Mucosa of gallbladder (tissue), 1 donor: ENCODE measurements at places on chromosomes 6 and 20. TPM values are rescaled to one million over a fixed set of nuclear protein-coding genes. Genes with fewer than 3 reads are reported as not detected.

Gene BCLAF1
- total RNA-seq: 109 TPM

Gene DEFB132
- not detected for total RNA-seq

DNA sequence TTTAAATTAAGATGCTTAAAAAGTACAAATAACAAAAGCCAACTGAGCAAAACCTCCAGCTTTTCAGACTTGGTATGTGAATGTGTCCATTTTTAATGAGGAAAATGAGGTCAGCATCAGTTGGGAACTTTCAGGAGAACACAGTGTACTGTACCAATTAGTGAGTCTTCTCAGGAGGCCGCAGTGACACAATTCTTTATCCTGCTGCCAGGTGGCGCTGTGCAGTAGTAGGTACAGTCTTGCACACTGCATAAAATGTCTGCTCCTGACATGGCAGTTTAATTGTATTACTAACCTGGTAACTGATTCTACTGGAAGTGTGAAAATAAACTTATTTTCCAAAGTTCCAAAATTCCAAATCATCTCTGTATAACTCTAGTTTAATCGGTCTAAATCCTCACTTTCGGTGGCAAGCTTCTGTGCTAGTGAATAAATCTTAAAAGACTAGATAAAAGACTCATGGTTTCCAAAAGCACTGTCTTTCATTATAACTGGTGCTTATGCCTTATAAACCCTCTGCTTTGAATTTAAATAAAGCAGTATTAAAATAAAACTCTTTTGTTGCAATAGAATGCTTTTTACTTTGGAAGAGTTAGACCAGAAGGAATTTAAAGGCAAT lies 214.8 kb upstream of the MMS22L start:
- peak; percentile 62 for DNase-seq

DNA sequence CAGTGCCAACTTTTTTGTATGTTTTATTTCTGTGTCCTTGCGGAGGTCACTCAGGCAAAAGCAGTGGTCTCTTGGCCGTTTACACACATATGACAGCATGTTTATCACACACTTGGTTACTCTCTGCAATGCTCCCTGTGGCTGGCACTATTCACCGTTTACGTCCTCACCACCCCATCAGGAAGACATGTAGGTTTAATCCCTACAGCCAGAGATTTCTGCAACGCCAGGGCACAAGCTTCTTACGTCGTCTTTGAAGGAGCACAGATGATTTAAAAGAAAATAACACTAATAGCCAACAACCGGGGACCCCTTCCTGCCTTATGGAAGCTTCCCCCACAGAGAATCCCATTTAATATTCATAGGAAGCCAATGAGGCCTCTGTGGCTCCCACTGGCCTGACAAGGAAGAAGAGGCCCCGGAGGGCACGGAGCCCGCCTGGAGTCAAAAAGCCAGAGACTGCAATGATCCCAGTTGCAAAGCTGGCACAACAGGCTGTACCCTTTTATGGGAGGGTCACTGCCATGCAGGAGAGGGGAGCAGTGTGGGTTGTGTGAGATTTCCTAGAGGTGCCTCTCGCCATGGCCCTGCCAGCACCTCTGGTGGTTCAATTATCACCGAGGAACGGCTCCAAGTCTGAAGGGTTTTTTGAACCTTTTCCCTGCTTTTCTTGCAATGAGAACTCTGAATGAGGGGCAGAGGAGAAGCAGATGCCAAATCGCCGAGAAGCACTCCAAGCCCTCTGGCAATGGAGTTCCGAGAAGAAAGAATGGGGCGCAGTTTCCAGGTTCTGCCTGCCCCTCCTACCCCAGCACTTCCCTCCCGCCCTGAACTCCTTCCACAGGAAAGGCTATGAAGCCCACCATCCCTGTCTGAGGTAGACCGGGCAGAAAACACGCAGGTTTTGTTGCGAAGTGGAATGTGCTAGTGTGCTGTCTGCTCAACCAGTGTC lies 96.2 kb downstream of the THBS2 start:
- no peak for DNase-seq

- no peak for DNase-seq
Observed at GRCh38 chr20:17624070-17624469, 54.2 kb downstream of the DSTN start.

GRCh38 chr6:4743062-4743461 lies 33.1 kb upstream of the CDYL start:
- DNase-seq: no peak

- peak; percentile 22 for DNase-seq
Observed at GRCh38 chr20:60138256-60139220, 180.3 kb downstream of the CDH26 start.

DNA sequence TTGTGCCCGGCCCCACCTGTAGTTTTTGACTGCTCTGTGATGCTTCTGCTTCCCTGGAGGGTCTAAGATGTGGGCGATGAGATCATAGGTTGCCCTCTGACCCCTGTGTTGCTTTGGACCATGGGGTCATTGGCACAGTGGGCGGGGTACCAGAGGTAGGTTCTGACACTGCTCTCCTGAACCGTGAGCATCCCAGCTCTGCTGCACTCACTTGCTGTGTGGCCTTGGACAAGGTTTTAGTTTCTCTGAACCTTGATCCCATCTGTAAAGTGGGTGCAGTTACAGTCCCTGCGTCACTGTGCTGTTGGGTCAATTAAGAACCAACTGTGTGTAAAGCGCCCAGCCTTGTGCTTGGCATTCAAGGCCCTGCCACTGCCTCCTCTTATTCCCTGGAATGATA lies 30.9 kb downstream of the SRC start:
- DNase-seq: no peak

DNA sequence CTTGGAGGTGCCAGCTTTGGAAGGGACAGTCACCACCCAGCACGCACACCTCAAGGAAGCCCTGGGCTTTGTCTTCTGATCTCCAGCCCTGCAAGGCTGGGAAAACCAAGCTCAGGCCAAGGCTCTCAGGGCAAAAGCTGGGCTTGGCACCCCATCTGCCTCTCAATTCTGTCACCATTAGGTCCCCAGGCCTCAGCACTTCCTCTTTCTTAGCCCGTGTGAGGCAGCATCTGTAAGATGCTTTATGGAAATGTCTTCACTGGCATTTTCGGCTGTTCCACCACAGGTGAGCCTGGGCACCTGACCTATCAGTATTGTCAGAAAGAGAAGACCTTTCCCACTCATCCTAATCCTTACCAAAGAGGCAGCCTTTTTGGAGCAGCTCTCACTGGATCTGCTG lies 24.6 kb downstream of the GMEB2 start:
- DNase-seq: no peak

DNA sequence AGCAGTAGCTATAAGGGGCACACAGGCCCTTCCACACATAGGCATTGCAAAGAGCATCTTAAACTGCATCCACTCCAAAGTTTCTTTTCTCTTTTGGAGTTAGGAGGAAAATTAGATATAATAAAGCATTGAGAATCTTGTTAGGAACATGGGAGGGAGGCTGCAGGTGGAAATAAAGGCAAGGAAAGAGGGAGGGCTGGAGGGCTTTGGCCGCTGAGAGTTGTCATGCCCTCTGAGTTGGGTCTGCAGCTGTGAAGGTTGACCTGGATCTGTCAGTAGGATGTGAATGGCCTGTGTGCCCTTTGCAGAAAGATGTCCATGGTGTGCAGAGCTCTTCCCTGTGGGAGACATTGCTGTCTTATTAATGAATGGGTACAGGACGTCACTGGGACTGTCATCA lies 134.0 kb downstream of the FNDC1 start:
- no peak for DNase-seq

DNA sequence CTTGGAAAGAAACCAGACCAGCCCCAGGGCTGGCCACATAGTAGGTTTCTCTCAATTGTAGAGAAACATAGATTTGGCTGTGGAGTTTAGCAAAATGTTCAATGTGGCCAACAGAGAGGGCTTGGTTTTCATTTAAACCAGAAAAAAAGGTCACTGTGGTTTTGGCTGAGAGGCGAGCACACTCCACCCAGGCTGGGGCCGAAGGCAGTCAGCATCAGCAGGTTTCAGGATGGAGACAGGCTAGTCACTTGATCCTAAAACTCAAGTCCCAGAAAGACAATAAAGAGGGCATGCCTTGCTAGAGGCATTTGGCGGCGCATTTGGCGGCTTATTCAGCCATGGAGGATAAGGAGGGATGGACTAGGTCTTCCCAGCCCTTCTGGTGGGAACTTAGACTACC lies 73.1 kb downstream of the PRND start:
- no peak for DNase-seq
